ENCODE measurements at places on chromosomes 1 and 21.
A peak's percentile ranks its signal among the peaks of the same experiment; 100 is the strongest.

- DNase-seq: no peak
Observed at GRCh38 chr1:221772117-221772516, 30.2 kb upstream of the DUSP10 start.

GRCh38 chr1:241443561-241443960 lies 76.0 kb downstream of the FH start:
- DNase-seq: no peak

DNA sequence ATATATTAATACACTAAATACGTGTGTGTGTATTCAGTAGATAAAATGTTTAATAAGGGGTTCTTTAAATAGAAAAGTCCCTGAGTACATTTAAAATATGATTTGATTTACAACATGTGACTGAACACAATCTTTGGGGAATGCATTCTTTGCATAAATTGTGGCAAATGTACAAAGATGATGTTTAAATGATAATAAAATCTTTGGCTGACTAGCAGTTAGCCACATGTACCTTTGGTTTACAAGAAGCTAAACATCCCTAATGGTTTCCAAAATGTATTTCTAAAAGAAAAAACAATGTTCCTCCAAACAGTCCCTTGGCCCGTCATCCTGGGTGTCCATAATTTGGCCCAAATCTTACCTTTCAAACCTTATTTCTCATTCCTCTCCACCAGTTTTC lies 106.4 kb upstream of the MARK1 start:
- no peak for DNase-seq

- no peak for DNase-seq
Observed at GRCh38 chr21:28769683-28770082, 223.0 kb downstream of the LTN1 start.

GRCh38 chr1:91148641-91149069 lies 126.8 kb upstream of the ZNF644 start:
- DNase-seq: peak; percentile 79

GRCh38 chr1:192108161-192108560 lies 50.1 kb upstream of the RGS18 start:
- DNase-seq: no peak

- no peak for DNase-seq
Observed at GRCh38 chr1:78640462-78640861, 9.2 kb upstream of the IFI44 start.

DNA sequence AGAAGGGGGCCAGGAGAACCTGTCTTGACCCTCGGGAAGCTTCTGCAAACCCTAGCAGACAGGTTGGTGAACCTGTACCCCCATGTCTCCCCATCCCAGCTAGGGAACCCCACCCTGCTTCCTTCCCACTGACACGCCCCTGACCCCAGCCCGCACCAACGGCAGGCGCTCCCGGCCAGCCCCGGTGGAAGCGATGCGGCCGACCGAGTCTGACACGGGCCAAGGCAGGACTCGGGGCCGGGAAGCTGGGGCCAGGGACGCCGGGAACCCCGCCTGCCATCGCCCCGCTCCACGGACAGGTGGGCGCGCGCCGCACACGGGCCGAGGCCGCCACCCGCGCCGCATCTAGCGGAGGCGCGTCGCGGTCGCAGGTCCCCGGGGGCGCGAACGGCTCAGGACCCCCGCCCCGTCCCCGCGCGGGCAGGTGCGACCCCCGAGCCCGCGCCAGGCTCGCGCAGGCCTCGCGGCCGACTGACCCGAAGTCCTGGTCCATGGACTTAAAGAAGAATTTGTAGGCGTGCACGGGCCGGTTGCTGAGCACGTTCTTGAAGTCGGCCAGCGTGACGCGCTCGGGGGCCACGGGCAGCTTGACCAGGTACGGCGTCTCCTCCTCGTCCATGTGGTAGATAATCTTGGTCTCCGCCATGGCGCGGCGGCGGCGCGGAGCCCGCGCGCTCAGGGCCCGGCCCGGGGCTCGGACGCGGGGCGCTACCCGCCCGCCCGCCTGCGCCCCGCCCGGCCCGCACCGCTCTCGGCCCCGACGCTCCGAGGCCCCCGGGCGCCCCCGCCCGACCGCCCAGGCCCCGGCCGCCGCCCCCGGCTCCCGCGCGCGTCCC lies 580 bp downstream of the DVL1 start:
- DNase-seq: no peak

GRCh38 chr1:208534599-208534897 lies 290.4 kb upstream of the PLXNA2 start:
- DNase-seq: peak; percentile 85

- no peak for DNase-seq
Observed at GRCh38 chr1:2816786-2817185, 15.3 kb upstream of the TTC34 start.

GRCh38 chr1:95854457-95854856 lies 620.4 kb downstream of the RWDD3 start:
- DNase-seq: no peak
